Activated T-helper 1 cell treated with anti-CD3 and anti-CD28 coated beads, Interleukin-2, amount 50 U/mL, for 16 hours (primary cell): ENCODE measurements at places on chromosomes 1 and 21.

GRCh38 chr1:24003331-24003972, 23.3 kb upstream of the SRSF10 start:
- no peak for DNase-seq

DNA sequence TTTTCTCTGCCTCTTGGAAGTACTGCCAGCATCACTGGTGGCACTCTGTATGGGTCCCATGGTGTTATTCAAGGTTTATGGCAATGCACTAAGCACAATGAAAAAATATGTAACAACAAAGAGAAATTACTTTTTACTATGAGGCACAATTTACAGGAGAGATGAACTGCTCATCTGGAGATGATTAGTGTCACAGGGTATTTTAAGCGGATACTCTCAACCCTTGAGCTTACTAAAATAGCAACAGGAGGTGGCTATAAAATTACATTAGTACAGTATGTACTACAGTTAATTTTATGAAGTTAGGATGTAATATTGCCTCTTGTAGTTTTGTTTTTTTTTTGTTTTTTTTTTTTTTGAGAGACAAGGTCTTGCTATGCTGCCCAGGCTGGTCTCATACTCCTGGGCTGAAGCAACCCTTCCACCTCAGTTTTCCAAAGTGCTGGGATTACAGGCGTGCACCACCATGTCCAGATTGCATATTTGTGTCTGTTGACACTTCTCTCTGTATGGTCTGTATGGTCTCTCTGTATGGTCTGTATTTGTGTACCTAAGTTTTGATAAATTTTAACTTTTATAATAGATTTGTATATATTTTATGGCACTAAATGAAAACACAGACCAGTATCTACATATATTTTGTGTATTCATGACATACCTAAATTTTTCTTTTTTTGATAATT, 175.6 kb upstream of the HP1BP3 start:
- no peak for DNase-seq

DNA sequence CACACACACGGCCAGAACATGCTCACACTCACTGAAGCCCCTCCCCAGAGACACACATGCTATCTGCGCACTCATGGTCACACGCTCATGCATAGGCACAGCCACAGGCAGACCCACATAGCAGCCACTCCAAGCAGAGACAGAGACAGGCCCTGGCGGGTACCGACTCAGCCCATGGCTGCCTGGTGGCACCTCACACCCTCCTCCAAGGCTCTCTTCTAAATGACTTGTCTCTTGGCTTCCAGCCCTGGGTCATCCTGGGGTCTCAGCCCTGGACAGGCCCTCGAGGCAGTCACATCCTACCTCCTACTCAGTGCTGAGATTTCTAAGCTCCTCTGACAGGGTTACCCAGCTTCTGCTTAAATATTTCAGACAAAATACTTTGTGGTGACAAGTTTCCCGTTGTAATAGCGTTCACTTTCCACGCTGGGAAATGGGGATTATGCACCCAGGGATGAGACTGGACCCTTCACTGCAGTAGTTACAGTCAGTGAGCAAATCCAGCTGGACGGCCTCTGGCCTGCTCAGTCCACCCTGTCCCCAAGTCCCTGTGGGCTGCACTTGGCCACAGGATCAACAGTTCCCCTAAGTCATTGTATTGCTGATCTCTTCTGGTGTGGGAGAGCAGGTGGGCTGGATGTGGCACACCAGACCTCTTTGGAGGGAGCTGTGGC, 2.9 kb upstream of the NFASC start:
- no peak for DNase-seq

- peak; percentile 79 for DNase-seq
Measured at GRCh38 chr1:26336477-26337205, 17.3 kb downstream of the CRYBG2 start.

GRCh38 chr1:9031484-9032259, 5.4 kb upstream of the SLC2A7 start:
- DNase-seq = no peak

- no peak for DNase-seq
Measured at GRCh38 chr1:5311634-5312292, 657.4 kb downstream of the AJAP1 start.

- no peak for DNase-seq
Measured at GRCh38 chr1:167879508-167879907, 34.4 kb downstream of the ADCY10 start.

DNA sequence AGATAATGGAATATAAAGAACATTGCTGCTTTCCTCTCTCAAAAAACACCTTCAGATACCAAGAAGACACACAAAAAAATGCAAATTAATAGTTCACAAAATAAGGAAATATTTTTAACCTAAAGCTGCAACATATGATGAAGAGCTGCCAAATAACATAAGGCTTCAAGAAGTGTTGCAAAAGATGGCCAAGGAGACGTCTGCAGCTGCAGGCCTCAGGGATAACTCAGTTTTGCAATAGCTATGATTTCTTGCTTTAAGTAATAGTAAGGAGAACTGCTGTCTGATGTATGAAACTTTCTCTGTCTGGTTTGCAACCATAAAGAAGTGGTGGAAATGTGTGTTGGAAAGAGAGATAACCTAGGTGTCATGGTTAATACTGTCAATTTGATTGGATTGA, 1237.5 kb downstream of the MRPL39 start:
- DNase-seq = no peak

- no peak for DNase-seq
Measured at GRCh38 chr21:41573902-41574690, 66.1 kb upstream of the TMPRSS2 start.

- DNase-seq = no peak
Measured at GRCh38 chr1:40856656-40857302, 5.4 kb downstream of the CITED4 start.

DNA sequence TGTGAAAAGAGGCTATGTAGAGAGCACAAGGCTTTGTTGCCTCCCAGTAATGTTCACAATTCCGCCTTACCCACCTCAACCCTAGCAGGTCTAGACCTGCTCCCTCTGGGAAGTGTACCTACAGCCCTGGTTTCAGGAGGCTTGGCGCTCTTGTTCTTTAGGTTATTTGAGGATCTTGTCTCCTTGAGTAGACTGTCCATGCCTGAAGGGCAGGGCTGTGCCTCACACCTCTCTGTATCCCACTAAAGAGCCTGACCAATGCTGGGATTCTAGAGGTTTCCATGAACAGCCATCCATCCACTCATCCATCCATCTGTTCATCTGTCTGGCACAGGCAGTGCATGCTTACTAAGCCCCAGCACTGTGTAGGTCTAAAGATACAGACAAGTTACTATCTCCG, 1.0 kb downstream of the RAB7B start:
- no peak for DNase-seq

- no peak for DNase-seq
Measured at GRCh38 chr1:109197158-109198042, 16.3 kb upstream of the SARS1 start.

- no peak for DNase-seq
Measured at GRCh38 chr1:30381671-30382365, 341.6 kb downstream of the MATN1 start.

GRCh38 chr21:26818906-26819305, 26.3 kb downstream of the ADAMTS1 start:
- DNase-seq = no peak

- DNase-seq = no peak
Measured at GRCh38 chr21:39037807-39038405, 145.3 kb downstream of the PSMG1 start.

- DNase-seq = no peak
Measured at GRCh38 chr1:161993576-161993975, 30.1 kb downstream of the OLFML2B start.

- DNase-seq = no peak
Measured at GRCh38 chr1:175944591-175944990, 201.2 kb upstream of the TNR start.

- DNase-seq = no peak
Measured at GRCh38 chr21:29152916-29153315, 22.5 kb downstream of the MAP3K7CL start.

DNA sequence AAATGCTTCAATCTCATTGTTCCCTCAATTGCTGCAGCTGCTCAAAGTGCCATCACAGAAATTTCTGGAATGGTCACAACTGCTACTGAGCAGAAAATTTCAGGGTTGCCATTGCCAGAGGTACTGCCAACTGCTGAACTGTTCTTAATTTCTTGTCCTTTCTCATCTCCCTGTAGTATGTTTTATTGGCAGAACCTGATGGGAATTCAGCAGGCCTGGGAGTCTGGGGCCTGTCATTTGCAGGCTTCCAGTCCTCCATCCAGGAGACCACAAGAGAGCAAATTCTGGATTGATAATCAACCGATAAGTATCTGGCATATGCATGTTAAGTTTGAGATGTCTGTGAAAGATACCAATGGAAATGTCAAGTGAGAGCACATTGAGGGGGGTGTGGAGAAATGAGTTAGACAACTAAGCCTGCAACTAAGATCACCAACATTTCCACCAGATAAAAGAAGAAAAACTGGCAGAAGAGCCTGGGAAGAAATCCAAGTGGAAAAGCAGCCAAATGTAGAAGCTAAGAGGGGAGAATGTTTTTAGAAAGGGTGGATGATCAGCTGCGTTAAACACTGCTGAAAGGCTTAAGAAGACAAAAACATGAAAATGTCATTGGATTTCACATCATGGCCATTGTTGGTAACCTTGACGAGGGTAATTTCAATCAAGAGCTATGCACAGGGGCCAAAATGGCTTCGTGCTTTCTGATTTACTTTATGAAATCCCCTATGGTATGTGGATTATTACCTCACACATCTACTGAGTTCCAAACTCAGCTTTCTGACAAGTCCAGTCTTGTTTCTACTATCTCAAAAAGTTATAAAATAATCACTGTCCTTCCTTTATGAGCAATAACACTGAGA, 648.1 kb downstream of the PLPP3 start:
- DNase-seq = no peak

DNA sequence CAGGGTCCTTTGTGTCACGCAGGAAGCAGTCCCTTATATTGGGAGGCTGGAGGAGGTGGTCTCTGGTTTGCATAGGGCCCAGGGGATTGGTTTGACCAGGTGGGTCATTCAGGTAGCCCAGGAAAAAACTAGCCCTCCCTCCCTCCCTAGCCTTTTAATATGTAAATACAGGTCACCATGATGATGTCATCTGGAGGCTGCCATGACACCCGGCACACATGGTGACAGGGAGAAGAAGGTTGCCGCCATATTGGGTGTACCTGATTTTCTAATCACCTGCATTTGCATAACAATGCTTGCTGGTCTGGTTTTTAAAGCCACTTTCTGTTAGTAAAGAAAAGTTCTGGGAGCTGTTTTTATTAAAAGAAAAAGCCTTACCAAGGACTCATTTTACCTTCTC, 791.0 kb upstream of the ADGRL4 start:
- DNase-seq = no peak

GRCh38 chr1:87115317-87115890, 201.0 kb downstream of the HS2ST1 start:
- DNase-seq = no peak

- no peak for DNase-seq
Measured at GRCh38 chr1:180192172-180192571, 37.5 kb downstream of the QSOX1 start.

DNA sequence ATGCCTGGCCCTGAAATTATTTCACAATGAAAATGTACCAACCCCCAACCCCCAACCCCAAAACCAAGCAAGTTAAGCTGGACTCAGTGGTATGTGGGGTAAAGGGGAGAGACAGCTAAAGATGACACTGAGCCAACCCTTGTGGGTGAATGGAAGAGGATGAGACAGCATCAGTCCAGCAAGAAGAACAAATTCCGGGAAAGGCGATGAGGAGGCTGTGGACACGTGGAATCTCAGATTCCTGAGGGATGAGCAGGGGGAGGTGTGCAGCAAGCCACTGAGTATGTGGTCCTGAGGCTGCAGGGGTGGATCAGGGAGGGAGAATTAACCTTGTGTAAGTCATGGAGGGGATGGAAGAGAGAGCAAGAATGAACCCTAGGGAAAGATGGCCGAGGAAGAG, 14.4 kb upstream of the ZNF362 start:
- no peak for DNase-seq

GRCh38 chr1:221868593-221869303, 126.9 kb upstream of the DUSP10 start:
- no peak for DNase-seq
